ENCODE measurements at places on chromosomes 7 and 10.

DNA sequence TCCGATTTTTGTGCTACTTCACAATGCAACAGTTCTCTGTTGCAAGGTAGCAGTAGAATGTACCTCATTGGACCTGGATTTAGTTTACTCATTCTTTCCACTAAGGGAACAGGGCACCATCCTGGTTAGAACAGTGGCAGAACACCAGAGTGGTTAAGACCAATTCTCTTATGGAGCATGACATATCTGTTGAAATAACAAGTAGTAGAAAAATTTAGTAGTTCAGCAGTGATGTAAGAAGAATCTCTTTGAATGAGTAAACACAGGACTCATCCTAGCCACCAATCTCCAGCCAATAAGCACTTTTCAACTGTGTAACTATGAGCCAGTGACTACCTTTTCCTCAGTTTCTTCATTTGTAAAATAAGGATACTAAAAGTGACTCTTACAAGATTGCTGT lies 2.4 kb downstream of the ANKRD22 start:
- no peak for DNase-seq

DNA sequence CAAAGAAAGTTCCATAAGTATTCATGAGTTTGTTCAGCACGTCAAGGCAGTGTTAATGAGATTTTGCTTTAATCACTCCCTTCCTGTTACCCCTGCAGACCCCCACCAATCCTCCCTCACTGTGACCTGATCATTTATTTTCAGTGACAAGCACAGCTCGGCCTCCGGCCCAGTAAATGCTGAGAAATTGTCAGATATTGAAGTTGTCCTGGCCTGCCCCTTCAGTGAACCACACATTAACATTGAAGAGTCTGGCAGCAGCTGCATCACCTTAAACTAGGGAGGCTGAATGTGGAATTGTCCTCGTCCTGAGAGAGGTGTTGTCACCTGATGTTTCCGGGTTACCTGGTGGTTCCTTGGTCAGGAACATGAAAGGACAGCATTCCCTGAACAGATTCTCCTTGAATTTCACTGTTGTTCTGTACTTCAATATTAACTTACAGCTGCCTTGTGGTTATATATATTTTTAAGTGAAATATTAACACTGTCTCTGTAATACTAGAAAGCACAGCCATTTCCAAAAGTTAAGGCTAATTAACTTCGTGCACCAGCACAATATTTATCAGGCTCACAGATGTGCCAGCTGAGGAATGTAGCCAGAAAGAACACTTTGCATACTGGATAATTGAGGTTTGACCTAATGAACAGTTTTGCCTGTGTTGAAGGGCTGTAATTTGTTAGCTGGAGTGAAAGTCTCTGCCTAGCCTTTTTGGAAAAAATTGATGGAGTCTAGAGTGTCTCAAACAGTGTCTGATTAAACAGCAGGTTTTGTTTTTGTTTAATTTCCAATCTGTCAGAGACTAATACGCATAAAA lies 265.3 kb downstream of the HDAC9 start:
- DNase-seq, result no peak

GRCh38 chr10:7239312-7239985 lies 171.4 kb downstream of the SFMBT2 start:
- DNase-seq, result no peak

DNA sequence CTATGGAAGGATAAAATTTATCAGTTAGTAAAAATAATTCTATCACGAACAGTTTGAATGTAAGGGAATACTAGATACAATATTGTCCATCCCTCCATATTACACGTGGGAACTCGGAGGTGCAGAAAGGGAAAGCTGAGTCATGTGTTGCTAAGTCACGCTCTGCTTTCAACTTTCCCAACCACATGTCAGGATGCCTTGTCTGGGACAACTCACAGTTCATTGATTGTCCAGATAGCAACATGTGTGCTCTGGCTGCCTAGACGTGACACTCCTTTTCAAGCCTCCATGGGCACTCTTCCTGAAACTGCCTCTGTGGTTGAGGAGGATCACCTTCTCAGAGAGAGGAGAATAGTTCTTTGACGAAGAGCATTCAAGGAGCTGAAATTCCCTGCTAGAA lies 808.1 kb downstream of the GRID1 start:
- no peak for DNase-seq

DNA sequence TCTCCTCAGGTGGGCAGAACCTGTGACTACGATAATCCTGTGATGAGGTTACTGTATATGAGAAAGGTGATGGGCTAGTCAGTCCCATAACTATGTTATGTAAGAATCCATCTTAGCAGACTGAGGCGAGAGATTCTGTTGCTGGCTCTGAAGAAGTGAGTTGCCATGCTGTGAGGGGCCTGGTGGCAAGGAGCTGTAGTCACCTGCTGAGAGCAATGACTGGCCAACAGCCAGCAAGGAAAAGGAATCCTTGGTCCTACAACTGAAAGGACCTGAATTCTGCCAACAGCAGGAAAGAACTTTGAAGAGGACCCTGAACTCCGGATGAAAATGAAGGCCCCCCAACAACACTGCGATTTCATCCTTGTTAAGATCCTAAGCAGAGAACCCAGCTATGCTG lies 31.0 kb upstream of the DNAJB12 start:
- no peak for DNase-seq

GRCh38 chr7:42575171-42575570 lies 336.7 kb downstream of the C7orf25 start:
- DNase-seq, result no peak

DNA sequence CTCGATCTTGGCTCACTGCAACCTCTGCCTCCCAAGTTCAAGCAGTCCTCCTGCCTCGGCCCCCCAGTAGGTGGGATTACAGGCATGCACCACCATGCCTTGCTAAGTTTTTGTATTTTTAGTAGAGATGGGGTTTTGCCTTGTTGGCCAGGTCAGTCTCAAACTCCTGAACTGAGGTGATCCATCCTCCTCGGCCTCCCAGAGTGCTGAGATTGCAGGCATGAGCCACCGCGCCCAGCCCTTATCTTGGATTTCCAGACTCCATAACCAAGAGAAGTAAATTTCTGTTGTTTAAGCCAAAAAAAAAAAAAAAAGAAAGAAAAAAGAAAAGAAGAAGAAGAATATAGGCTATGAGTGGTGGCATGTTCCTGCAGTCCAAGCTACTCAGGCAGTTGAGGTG lies 53.3 kb upstream of the RABGEF1 start:
- no peak for DNase-seq

DNA sequence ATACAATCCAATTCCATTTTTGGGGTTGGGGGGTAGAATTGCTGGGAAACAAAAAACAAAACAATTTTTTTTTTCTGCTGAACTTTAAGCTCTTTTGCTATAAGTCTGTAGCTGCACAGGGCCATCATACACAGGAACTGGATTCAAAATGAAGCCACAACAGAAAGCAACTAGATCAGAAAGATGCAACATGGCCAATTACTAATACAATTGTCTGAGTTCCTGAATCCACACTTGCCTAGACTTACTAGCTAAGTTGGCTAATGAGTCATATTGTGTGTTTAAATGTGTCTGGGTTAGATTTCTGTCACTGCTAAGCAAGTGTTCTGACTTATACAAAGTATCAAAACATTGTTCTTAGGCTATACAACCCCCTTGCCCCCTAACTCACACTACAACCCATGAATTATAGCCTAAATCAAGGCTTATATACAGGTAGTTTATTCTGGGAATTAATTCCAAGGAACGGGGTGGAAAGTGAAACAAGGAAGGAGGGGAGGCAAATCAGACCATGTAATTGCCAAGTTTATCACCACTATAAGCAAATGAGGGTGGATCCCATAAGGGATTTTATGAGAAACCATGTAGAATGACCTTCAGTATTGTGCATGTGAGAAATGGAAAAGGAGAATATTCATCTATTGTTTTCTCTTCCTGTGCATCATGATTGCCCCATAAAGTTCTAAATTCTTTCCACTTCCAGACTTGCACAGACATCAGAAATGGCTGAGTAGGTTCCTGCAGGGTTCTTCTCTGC lies 337.9 kb upstream of the SORCS1 start:
- DNase-seq, result no peak

DNA sequence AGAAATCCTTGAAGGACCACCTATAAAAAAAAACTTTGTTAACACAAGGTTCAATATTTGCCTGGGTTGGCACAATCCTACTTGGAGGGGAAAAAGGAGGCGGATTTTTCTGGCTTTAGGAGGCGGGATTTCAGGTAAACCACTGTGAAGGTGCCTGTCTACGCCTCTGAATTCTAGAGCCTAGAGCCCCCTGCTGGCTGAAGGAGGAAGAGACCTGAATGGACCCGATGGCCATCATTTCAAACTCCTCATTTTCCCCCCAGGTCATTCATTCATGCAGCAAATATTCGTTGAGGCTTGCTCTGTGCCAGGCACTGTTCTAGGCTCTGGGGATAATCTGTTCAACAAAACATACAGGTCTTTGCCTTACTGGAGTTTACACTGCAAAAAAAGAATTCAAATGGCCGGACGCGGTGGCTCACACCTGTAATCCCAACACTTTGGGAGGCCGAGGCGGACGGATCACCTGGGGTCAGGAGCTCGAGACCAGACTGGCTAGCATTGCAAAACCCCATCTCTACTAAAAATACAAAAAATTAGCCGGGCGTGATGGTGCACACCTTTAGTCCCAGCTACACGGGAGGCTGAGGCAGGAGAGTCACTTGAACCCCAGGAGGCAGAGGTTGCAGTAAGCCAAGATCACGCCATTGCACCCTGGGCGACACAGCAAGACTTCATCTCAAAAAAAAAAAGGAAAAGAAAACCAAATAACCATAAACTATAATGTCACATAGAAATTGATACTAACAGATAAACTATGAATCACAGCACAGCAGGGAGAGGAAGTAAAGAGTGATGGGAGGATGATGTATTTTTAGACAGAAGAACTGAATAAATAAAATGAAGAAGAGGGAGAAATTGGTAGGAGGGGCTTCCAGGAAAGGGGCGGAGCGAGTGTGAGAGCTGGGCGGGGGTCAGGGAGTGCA lies 90.1 kb upstream of the NFE2L3 start:
- peak; percentile 88 for DNase-seq

DNA sequence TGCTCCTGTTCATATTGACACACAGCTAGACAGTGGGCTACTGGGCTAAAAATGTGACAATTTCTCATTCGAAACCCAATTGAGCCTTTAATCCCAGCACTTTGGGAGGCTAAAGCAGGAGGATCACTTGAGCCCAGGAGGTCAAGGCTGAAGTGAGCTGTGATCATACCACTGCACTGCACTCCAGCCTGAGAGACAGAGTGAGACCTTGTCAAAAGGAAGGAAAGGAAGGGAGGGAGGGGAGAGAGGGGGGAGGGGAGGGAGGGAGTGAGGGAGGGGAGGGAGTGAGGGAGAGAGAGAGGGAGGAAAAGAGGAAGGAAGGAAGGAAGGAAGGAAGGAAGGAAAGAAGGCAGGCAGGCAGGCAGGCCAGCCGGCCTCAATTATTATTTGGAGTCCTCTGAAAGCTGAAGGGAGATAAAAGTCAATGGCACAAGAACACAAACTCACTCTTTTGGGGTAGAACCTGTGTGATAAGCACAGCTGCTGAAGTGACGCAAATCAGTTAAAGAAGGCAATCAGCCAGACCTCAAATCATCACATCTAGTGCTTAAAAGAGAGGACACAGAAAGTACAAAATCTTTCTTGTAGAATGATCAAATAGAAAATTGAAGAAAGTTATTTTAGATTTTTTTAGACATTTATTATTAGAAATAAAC lies 98.1 kb downstream of the CCDC71L start:
- no peak for DNase-seq

GRCh38 chr7:110774071-110774470 lies 316.9 kb upstream of the LRRN3 start:
- no peak for DNase-seq

DNA sequence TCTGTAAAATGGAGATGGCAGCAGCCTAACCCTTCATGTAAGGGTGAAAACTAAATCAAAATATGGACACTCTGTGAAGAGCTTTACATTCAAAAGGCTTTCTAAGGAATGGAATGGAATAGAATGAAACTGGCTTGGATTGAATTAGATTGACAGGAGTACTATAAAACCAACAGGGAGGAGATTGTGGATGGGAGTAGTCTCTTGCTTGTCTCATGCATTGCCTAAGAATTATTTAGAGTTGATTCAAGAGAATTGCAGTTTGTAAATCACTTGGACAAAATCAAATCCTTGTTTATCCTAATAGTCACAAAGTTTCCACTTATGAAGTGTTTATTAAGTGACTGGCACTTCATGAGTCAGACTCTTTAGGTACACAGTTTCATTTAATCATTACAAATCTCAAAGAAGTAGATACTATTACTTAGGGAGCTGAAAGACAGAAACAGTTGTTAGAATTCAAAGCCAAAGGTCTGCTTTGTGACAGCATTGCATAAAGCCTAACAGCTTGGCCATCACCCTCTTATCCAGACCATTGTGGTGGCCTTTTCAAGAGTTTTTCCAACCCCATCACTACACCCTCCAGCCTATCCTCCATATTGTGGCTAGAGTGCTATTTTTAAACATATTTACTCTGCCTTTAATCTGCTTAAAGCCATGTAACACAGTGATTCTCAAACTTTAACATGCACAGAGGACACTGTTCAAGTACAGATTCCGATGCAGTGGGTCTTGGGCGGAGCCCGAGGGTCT lies 91.9 kb upstream of the GHITM start:
- no peak for DNase-seq

DNA sequence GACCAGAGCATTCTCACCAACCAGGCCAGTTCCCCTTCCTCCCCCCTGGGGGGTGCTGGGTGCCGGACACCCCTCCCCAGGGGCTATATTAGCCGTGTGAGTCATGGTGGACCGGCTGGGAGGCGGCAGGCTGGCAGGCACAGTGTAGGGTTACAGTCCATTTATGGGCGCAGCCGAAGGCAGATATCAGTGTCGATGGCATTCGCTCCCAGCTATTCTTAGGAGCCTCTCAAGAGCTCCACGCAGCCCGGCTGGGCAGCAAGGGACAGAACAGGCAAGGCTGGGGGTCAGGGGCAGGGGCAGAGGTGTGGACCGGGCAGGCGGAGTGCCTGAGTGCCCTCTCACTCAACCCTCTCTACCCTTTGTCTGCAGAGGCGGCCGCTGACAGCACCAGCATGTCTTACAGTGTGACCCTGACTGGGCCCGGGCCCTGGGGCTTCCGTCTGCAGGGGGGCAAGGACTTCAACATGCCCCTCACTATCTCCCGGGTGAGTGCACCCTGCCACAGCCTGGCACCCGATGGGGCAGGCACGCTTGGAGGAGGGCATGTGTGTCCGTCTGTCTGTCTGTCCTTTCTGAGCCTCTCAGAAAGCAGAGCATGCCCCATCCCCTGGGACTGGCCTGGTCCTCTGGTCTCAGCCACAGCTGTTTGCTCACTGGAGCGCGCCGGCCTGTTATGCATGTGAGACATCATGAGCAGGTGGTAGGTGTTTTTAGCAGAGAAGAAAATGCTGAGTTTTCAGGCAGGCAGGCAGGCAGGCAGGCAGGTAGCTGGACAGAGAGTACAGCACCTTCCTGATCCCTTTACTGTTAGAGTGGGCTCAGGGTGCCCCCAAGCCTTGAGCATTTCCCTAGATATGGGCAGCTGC lies at the start of gene LDB3:
LDB3 (plus strand) TSS at position 215 of the 869 bp plus-strand sequence; CDS start at position 396, 181 bp downstream.
- peak; percentile 62 for DNase-seq

GRCh38 chr7:8065356-8065813 lies 96.8 kb downstream of the GLCCI1 start:
- DNase-seq, result no peak

- no peak for DNase-seq
These were observed 193.1 kb downstream of the SUGCT start for GRCh38 chr7:40327873-40328272.

- no peak for DNase-seq
These were observed 164.0 kb downstream of the NPSR1 start for GRCh38 chr7:34821932-34822558.

Measured in DMS153 (cell line).